ENCODE measurements at places on chromosomes 2 and 18.

GRCh38 chr2:220876080-220876824 lies 695.9 kb downstream of the EPHA4 start:
- no peak for DNase-seq

DNA sequence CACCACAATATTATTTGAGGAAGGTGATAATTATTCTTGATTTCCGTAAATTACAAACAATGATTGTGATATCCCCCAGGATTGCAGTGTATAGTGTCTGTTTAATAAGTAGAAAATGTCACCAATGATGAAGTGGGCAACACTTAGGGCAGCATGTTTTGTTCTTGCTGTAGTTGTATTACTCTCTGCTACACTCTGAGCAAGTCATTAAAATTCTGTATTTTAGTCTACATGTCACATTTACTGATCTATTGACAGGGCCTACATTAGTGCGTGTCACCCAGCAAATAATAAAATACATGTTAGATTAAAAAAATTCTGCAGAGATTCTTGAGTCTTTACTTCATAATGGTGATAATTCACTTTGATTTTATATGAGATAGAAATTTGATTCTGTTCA lies 247.6 kb downstream of the TMX3 start:
- DNase-seq: no peak

GRCh38 chr2:31222071-31222470 lies 4.8 kb upstream of the CAPN14 start:
- no peak for DNase-seq

DNA sequence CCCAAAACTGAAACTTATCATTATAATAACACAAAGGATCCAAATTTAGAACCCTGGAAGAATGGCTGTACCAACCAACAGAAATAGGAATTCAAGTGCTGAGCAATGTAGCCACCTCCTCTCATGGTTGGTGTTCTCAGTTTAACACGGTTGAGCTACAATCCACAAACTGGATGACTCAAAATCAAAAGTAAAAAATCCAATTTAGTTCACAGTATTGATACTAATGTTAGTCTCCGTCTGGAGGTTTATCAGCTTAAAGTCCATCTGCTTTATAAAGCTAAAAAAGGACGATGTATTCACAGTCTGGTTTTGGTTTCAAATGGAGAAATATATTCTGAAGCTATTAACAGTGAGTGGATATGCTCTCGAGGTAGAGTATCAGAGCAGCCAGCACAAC lies 40.5 kb downstream of the CNTNAP5 start:
- DNase-seq: no peak

DNA sequence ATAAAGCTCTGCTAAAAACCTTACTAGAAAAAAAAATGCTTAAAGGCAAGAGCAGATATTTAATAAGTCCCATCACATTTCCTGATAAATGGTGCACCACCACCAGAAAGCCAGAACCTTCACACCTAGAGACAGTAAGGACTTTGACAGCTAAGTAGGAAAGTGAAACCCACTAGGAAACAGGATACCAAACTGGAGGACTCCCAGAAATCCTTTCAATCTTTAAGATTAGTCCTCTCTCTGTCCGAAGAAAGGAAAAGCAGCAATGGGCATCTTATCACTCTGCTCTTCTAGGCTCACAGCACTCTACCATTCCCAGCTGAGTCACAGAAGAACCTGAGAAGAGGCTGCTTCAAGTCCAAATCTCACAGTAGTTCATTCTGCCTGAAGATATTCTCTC lies 3.7 kb downstream of the DYM start:
- no peak for DNase-seq

DNA sequence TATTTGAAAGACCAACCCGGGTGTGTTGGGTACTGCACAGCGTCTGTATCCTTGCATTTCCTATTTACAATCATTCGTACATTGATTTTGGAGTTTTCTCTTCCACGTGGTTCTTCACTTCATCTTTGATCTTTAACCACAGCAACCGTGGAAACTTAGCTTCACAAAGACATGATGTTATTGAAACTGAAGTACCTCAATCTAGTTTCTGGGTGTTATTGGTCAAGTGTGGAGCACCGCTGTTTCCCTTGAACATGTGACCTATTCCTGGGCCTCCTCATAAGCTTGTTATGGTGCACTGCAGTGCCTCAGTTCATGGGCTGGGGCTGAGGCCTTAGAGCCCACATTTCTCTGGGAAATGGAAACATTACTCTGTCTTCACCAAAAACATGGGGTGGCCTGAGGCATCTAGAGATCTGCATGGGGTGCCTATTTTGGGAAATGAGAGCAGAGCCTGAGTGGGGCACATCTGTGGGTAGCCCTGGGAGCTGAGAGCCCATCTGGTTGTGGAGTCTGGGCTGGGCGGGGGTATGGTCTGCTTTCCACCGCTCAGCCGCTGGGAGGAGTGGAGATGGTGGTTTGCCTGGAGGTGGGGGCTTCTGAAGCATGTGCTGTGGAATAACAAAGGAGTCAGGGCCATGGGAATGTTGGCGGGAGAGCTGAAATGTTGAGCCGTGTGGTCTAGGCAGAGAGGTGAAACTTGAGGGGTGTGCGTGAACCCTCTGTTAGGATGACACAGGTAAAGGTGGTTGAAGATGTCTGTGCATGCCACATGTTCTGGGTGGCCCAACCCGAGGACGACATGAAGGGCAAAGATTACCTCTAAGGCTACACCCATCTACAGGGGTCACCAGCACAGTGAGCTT lies 37.4 kb downstream of the ZNF236 start:
- DNase-seq: no peak

GRCh38 chr2:1787755-1788477 lies 43.6 kb upstream of the PXDN start:
- peak; percentile 62 for DNase-seq

GRCh38 chr2:181814057-181814491 lies 77.5 kb upstream of the ITPRID2 start:
- no peak for DNase-seq

GRCh38 chr2:79792090-79792489 lies 279.2 kb downstream of the CTNNA2 start:
- no peak for DNase-seq

GRCh38 chr2:127465258-127465657 lies 47.0 kb downstream of the PROC start:
- no peak for DNase-seq

GRCh38 chr2:152335726-152336118 lies 748 bp downstream of the FMNL2 start:
- DNase-seq: no peak

GRCh38 chr2:28621172-28622100 lies 125.6 kb downstream of the PLB1 start:
- peak; percentile 70 for DNase-seq

DNA sequence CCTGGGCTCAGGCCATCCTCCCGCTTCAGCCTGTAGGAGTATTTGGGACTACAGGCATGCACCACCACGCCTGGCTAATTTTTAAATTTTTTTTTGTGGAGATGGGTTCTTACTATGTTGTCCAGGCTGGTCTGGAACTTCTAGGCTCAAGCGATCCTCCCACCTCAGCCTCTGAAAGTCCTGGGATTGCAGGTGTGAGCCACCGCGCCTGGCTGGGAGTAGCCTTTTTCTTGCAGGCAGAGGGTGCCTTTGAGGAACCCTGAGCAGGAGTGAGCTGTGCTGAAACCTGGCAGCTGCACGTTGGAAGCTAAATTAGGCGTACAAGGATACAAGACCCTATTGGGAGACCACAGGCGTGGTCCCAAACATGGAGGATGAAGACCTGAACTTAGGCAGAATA lies 8.0 kb downstream of the CTDSP1 start:
- no peak for DNase-seq

DNA sequence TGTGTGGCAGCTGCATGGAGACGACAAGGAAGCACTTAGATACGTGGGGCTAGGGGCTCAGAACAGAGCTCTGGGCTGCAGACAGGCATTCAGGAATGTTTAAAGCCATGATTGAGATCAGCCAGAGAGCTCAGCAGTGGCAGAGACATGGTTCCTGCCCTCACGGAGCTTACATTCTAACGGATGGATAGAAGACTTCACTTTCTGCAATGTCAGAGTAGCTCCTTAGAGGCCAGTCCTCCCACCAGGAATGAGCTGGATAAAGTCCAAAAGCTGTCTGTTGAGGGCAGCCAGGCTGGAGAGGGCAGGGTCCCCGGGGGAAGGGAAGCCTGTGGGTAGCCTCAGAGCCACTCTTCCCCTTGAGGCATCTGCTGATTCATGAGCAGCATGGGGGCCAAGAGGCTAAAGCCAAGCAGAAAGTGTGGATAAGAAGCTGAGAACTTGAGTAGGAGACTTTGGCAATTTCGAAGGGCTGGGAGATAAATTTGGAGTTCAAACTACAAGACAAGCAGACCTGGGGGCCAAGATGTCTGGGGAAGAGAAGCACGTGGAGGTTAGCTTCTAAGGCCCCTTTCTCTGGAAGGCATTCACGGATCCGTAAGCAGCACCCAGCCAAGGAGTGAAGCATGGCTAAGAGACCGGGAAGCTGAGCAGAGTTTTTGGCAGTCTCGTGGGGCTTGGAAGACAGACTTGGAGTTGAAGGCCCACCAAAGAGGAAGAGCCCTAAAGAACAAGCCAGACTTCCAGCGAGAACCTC lies 9.7 kb upstream of the CIB4 start:
- DNase-seq: no peak

GRCh38 chr2:106038601-106039375 lies 155.3 kb downstream of the UXS1 start:
- no peak for DNase-seq

- no peak for DNase-seq
Observed at GRCh38 chr18:47777626-47778025, 152.8 kb downstream of the SMAD2 start.

- DNase-seq: peak; percentile 56
Observed at GRCh38 chr2:241617431-241618154, 19.4 kb downstream of the THAP4 start.

DNA sequence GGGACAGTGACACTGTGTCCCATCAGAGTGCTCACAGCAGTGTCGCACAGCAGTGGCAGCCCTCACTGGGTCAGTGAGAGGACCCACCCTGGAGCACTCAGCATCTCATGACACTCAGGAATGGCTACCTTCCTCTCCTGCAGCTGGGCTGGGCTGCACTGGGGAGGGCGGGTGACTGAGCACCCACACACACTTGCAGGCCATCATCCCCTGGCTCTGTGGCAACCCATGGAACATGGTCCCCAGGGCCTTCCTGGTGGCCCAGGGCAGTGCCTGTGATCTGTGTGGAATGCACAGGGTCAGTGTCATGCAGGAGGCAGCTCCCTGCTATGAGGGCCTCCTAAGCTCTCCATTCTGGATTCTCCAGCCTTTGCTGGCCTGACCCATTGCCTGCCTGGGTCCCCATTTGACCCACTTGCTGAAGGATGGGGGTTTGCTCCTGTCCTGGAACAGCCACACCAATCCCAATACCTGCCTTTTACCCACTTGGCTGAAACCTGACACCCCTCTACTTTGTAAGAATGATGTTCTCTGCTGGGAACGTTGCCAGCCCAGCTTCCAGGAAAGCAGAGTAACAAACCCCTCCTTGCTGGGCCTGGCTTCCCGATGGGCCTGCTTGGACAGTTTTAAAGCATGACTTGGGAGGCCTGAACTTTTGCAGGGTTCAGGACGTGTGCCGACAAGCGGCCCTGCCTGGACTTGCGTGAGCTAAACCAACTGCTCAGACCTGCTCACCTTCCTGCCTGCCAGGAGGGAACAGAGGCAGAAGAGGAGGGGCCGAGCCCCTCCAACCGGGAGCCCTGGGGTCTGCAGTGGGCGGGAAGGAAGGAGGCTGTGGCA lies 13.7 kb downstream of the HS6ST1 start:
- DNase-seq: peak; percentile 95

DNA sequence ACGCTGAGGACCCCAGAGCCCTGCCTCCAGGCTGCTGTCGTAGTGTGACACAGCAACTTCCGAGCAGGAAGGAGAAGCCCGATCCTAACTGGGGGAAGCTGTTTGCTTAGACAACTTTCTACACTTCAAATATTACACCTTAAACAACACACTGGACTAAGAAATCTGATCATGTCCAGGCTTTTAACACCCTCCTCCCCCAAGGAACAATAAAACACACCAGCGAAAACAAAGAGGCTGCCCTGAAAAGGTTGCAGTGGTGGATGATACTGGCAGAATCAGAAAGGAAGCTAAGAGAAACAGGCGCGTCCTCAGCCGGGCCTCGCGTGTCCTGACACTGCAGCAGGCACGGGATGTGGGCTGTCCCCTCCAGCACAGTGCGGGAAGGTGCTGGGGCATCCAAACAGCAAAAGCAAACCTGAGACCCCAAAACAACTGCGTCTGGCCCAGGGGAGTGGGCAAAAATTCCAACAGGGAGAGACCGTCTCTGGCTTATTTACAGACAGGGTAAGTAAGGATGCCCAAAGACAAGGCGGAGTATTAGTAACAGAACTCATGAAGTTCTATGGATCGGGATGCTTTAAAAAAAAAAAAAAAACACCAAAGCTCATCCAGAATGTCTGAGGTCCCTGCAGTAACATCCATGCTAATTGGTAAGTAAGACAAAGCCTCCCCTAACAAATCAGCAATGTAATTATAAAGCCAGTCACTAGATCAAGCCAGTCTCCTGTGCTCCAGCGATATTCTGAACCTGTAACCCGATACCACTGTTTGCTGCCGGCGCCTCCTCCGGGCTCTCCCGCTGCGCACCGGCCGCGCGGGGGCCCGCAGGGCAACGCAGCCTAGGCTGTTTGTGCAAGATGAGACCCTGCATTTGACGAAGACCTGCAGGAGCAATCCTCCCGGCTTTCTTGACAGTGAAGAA lies 9.0 kb downstream of the SERTAD2 start:
- DNase-seq: peak; percentile 89

DNA sequence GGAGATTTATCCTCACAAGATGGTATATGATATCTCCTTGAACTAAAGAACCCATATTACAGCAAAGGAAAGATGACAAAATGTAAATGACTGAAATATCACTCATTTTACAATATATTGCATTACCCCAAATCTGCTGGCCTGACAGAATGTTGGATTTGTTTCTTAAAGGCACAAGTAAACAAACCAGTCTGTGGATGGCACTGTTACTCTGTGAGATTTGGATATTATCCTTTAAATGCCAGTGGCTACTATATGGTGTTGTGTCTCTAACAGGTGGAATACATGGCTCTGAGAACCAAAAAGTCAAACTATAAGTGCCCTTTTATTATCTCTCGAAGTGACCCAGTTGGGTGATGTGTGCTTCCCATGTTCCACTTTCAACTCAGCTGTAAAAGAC lies 125.7 kb downstream of the PDE1A start:
- no peak for DNase-seq

GRCh38 chr2:233399306-233400225 lies 45.3 kb downstream of the DGKD start:
- no peak for DNase-seq

GRCh38 chr2:8252997-8253694 lies 428.7 kb upstream of the ID2 start:
- DNase-seq: peak; percentile 94

- DNase-seq: peak; percentile 30
Observed at GRCh38 chr2:127423478-127423843, 5.2 kb downstream of the PROC start.

- DNase-seq: no peak
Observed at GRCh38 chr18:61609131-61609530, 275.9 kb downstream of the CDH20 start.

GRCh38 chr18:35182151-35182550 lies 58.7 kb upstream of the ZNF397 start:
- no peak for DNase-seq

GRCh38 chr2:22454826-22455485 lies 930.0 kb upstream of the KLHL29 start:
- DNase-seq: no peak
